Mesothelial cell of epicardium (in vitro differentiated cells): ENCODE measurements at places on chromosomes 1 and 21.

GRCh38 chr1:12053752-12054548 is 9.2 kb upstream of the TNFRSF8 start:
- DNase-seq = no peak

- DNase-seq = no peak
These were observed 182.7 kb downstream of the HMCN1 start for GRCh38 chr1:185916861-185917260.

- no peak for DNase-seq
These were observed 8.8 kb upstream of the SAMSN1 start for GRCh38 chr21:14554948-14555347.

- DNase-seq = no peak
These were observed 1.3 kb downstream of the MEF2D start for GRCh38 chr1:156499194-156499841.

DNA sequence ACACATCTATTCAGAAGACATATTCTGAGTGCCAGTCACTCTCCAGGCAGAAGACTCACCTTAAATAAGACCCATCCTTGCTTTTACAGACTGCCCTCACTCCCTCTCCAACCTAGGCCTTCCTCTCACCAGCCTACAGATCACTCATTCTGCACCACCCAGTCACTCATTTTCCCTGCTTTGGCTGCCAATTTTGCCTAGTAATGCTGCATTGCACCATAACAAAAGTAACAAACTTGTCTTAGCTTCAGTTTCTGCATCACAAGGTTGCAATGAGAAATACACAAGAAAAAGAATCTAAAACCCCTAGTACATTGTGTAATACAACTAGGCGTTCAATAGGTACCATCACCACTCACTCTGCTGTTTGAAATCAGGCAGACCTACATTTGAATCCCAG is 292.4 kb downstream of the PLPP3 start:
- no peak for DNase-seq

GRCh38 chr1:156373546-156373945 is 4.5 kb downstream of the RHBG start:
- DNase-seq = no peak

DNA sequence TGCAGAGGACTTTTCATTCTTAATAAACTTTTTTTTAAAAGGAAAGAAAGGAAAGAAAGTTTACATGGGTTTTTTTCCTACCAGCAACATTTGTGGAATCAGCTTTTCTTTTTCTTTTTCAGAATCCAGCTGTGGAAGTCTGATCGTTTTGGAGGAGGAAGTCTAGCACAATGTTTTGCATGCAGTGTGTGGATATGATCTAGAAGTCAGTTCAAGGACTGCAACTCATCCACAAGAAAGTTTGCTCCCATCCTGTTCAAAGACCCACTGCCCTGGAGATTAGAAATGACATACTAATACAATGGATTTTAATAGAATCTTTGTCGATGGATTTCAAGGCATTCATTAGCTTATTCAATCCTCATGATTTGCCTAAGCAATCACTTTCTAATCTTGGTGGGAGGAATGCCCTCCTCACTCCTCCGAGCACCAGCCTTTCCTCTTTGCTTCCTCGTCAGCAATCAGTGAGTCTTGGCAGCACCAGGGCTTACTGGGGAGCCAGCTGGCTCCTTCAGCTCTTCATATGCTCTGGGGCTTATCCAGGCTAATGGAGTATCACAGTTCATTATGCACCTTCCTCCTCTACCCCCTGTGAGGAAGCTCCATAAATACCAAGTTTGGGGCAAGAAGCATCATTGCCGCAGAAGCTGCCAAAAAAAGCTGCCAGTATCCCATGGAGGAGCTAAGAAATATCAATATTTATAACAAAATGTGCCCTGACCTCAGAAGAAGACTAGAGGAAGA is 392.3 kb upstream of the PKN2 start:
- DNase-seq = no peak
